Caki2 (cell line): ENCODE measurements at places on chromosomes 5 and 9. TPM values are rescaled to one million over a fixed set of nuclear protein-coding genes. Genes with fewer than 3 reads are reported as not detected.

GRCh38 chr9:76377791-76378190 lies 16.4 kb downstream of the RFK start:
- no peak for DNase-seq

DNA sequence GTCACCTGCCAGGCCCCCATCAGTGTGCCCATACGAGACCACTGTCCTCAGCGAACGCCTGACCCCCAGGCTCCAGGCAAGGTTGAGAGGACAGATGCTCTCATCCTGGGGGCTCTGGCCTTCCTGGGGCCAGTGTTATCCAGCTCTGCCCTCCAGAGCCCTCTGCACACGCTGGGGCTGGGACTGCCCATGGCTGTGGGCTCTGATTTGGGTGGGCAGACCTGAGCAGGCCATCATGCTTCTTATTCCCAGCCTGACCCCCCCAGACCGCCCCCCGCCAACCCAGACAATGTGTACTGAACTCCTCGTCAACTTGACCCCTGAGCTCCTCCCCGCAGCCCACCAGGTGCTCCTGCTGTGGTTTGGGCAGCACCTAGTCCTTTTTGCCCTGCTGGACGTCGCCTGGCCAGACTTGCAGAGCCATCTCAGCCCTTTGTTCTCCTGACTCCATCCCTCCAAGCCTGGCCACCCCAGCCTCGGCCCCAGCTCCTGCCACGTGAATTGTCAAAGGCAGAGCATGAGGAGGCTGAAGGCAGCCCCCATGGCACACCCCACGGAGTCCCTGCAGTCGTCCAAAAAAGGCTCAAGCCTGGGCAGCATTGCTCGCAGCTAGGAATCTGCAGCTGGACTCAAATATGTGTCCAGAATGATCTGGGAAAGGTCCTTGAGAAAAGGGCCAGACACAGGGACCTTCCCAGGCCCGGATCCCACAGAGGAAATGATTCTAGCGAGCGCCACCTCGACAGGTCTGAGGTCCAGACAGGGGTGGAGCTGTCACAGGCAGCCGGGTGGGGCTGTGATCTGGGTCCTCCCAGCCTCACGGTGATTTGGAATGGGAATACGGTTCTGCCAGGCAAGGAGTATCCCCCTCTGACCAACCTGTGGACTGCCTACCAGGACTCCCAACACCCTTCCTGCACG lies 87.0 kb downstream of the ADAMTS2 start:
- no peak for DNase-seq

- no peak for DNase-seq
These were observed 117.0 kb downstream of the GAS1 start for GRCh38 chr9:86830356-86830755.

- no peak for DNase-seq
These were observed 431.9 kb downstream of the ANXA1 start for GRCh38 chr9:73583576-73583975.

- DNase-seq = no peak
These were observed 102.4 kb upstream of the HAND1 start for GRCh38 chr5:154580422-154580821.

SLC45A2 gene
- total RNA-seq = not detected in 2 replicates

DNA sequence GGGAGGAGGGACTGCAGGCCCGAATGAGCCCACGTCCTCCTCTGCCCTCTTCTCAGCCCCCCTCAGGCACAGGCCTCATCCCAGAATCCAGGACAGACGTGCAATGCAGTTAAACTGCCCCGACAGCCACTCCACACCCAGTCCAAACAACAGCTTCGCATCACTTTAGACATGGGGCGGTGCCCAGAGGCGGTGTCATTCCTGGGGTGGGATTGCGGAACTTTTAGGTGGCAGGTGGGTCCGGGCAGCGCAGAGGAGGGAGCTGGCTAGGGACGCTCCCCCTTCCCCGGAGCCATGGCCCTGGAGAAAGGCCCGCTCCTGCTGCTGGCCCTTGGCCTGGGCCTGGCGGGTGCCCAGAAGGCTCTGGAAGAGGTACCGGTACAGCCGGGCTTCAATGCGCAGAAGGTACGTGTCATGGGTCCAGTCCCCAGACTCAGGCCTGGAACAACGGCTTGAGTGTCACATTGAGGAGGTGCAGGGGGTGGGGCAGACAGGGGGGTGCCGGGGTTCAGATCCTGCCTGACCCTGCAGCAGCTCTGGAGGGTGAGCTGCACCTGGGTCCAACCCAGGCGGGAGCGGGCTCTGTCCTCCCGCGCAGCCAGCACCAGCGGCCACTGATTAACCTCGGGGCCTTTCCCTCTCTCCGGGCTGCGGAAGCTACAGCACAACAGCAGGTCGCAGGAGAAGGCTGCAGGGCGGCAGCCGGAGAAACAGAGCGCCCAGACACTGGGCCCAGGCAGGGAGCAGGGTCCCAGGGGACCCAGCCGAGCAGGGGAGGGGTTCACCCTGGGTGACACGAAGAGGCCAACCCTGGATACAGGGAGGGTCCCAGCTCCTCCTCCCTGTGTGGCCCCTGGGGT lies 25.2 kb downstream of the GLT6D1 start:
- no peak for DNase-seq

RANBP3L gene
- not detected in 2 replicates for total RNA-seq

- no peak for DNase-seq
These were observed 15.0 kb downstream of the SMAD5 start for GRCh38 chr5:136147632-136148031.

GRCh38 chr5:72235725-72236124 lies 84.3 kb downstream of the MRPS27 start:
- no peak for DNase-seq

GRCh38 chr5:154234551-154234950 lies 44.0 kb downstream of the GALNT10 start:
- no peak for DNase-seq

- DNase-seq = no peak
These were observed 12.6 kb downstream of the OR13C5 start for GRCh38 chr9:104586496-104587180.

GRCh38 chr5:125603321-125603720 lies 819.9 kb upstream of the GRAMD2B start:
- DNase-seq = no peak

GRCh38 chr5:65821966-65822365 lies 100.0 kb downstream of the NLN start:
- DNase-seq = no peak

DNA sequence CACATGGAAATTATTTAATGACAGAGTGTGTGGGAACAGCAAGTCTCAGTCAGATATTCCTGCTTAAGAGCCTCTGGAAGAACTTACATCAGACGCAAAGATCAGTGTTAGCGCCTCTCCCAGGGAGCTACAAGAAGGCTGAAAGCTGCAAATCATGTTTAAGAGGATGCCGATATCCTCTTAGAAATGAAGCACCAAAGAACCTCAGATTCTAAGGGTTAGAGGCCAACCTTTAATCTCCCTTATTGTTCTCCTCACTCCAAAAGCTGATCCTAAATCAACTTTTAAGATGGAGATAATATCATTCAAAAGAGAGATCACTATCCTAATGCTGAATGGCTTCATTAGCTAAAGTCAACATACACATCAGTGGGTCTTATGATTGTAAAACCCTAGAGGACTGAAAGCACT lies 160.6 kb downstream of the NFIB start:
- no peak for DNase-seq

DNA sequence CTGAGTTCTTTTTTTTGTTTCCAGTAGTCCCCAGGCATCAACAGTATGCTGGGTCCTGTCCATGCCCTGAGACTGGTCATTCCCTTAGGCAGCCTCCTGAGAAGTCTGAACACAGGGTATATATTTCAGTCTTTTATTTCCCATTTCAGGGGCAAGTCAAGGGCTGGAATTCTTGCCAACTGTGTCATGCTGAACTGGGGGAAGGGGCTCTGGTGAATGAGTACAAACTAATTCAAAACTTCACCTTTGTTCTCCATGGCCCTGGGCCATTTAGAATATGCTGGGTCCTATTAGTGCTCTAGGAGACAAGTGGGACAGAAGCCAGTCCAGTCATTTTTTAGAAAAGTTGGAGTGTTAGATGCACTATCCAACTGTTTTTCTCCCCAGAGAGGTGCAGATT lies 170.3 kb downstream of the TMC1 start:
- DNase-seq = no peak

DNA sequence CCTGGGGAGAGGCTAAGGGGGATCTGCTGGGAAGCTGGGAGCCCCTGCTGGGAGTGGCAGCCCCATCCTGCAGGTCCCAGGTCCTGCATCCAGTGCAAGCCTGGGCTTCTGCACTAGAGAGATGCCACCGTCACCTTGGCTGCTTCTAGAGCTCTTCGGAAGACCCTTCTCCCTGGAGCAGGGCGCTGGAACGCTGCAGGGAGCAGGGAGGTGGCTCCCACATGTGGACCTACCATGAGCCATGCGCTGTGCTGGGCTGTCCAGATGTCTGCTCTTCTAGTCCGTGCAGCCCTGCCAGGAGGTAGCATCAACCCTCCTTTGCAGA lies 90.9 kb upstream of the PHYKPL start:
- no peak for DNase-seq

MSX2 gene
- 7.5 and 25.3 TPM in 2 replicates for total RNA-seq
